ENCODE measurements at places on chromosomes 2 and 18.

- DNase-seq, result no peak
Observed at GRCh38 chr2:120871016-120871635, 135.5 kb downstream of the GLI2 start.

DNA sequence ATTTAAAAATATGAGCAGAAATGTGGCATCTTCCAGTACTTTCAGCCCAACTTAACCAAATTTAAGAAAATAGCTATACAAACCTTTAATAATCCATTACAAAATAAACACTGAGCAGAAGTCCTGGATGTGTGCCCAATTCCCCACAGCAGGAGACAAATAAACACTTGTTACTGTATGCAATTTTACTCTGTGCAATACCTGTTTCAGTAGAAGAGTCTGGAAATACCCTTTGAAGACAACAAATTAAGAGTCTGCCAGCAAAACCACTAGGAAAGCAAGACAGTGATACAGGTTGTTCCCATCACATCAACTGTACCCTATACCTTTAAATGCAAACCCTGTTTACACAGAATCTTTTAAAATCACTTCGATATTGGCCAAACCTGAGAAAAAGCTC is 41.4 kb upstream of the RNU4ATAC start:
- DNase-seq, result peak; percentile 73

DNA sequence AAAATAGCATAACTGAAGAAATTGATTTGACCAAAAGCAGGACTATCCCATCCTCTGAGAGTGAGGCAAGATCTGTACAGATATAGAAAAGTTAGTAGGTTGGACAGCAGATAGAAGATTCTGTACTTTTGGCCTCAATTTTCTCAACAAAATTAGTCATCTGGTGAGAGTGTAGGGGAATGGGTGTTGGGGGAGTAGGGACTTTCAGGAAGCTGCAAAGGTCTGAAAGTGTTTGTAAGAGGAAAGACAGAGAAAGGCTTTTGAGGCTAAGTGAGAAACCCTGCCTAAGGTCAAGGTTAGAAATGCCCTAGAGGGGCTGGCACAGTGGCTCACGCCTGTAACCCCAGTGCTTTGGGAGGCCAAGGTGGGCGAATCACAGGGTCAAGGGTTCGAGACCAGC is 40.3 kb downstream of the DAPL1 start:
- no peak for DNase-seq

GRCh38 chr18:13895505-13896033 is 19.8 kb downstream of the MC2R start:
- no peak for DNase-seq

DNA sequence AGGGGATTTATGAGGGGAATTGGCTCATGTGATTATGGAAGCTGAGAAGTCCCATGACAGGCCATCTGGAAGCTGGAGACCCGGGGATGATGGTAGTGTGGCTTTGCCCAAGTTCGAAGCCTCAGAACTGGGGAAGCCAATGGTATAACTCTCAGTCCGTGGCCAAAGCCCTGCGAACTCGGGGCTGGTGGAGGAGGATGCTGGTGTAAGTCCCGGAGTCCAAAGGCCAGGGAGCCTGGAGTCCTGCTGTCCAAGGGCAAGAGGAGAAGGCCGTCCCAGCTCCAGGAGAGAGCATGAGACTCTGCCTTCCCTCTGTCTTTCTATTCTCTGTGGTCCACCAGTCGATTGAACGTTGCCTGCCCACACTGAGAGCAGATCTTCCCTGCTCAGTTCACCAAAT is 43.2 kb upstream of the CABLES1 start:
- no peak for DNase-seq

GRCh38 chr2:17748745-17749144 is 4.9 kb downstream of the SMC6 start:
- DNase-seq, result no peak

DNA sequence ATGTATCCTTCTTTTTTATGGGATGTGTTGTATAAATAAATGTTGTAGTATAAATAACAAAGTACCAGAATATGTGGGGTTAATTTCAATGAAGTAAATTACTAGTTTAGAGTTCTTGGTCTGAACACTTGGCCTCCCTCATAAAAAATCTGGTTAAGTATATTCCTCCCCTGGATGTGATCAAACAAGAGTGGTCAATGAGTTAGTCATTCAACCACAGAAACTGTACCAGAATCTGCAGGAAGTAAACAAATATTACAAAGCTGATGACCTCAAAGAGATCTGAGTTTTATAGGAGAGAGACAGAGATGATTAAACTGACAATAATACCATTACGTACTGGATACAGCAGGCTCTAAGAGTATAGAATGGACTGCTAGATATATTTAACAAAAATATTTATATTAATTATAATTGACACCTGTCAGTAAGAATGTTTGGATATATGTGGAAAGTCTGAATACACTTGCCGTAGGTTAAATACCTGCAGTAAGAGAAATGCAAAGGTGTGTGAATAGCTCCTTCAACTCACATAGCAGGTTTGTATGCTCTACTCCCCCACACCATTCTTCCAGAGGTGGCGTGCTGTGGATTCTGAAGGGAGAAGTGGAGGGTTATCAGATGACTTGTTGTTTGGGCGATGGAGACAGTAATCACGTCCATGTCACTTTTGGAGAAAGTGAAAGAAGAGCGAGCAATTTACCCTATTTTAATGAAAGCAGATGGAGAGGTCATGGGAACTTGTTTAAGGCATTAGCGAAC is 108.3 kb upstream of the LRATD1 start:
- no peak for DNase-seq

DNA sequence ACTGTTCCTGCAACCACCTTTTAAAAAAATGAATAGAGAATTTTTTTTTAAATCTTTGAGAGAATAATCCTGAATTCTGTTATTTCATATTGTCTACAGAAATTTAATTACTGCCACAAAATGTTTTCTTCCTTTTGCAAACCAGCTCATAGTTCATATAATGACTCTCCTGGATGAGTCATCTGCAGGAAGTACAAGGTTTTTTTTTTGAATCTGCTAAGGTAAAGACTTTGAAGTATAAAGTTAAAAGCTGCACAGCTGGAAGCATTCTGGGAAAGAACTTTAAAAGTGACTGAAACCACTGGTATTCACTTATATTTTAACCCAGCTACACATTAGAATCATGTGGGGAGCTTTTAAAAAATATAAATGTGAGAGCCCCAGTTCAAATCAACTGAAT is 25.4 kb downstream of the SESTD1 start:
- DNase-seq, result no peak

GRCh38 chr2:168849610-168850009 is 40.6 kb downstream of the SPC25 start:
- no peak for DNase-seq

DNA sequence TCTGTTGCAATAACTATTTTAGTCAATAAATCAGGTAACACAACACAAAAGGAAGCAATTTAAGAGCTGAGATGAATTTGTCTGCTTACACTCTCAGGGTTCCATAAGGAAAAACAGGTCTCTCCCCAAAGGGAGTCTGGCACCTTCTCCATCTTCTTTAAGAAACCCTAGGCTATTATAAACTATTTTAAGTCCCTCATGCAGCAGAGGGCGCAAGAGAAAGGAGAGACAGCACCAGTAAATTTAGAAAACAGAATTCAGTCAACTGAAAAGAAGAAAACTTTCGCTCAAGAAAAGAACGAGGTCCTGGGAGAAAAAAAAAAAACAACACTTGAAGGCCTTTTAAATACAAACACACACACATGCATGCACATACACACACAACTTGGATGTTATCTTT is 19.1 kb downstream of the SULT1C4 start:
- DNase-seq, result no peak

GRCh38 chr2:163259489-163259888 is 420.9 kb upstream of the KCNH7 start:
- no peak for DNase-seq

- no peak for DNase-seq
Observed at GRCh38 chr2:213818436-213818835, 534.2 kb downstream of the SPAG16 start.

DNA sequence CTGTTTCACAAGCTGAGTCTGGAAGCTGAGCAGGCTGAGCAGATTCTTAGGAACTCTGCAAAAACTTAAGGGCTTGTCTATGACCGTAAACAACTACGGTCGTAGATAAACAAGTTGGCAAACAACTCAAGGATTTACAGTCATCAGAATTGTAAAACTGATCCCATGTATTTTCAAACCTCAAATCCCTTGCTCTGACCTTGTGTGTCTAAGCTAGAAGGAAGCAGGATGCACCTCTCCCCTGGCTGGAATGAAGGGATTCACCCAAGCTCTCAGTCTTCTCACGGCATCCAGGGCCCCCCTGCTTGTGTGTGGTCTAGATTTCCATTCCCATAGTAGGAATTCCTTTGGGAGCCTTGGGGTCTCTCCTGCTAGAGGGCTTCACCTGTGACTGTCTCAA is 12.4 kb upstream of the IL1RN start:
- DNase-seq, result no peak

- no peak for DNase-seq
Observed at GRCh38 chr2:181937473-181937872, 45.9 kb downstream of the ITPRID2 start.

DNA sequence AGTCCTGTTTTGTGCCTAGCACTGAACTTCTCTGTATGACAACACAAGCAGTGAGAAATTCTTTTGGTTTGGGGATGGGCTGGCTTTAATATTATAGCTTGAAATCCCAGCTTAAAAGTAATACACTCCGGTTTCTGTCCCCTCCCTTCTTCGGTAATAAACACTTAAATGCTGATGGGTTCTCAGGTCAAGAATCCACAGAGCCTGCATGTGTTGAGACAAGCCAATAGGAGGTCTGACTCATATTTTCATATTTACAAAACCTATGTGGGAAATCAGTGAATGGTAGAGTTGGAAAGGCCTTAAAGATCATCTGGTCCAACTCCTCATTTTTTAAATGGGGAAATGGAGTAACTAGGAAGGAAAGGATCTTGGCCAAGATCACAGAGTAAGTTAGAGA is 47.5 kb downstream of the VSNL1 start:
- no peak for DNase-seq

- DNase-seq, result no peak
Observed at GRCh38 chr2:74768401-74768914, 65.5 kb upstream of the HK2 start.

- DNase-seq, result no peak
Observed at GRCh38 chr2:149596471-149596870, 8.9 kb upstream of the MMADHC start.

DNA sequence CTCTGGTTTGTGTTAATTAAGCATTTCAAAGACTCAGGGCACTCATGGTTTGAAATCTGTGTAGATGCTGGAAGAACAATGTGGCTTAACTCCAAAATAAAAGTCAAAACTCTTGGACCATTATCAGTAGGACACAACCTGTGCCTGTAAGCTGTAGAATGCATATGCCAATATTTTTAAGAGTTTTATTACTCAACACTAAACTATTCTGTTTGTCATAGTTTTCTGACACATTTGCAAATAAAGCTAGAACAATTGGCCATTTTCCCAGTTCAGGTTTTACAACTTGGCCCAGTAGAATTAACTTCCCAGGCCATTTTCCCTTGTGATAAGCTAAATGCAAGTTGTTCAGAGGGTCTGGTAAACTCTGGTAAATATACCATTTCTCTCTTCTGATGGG is 713.1 kb downstream of the CBLN2 start:
- DNase-seq, result no peak

DNA sequence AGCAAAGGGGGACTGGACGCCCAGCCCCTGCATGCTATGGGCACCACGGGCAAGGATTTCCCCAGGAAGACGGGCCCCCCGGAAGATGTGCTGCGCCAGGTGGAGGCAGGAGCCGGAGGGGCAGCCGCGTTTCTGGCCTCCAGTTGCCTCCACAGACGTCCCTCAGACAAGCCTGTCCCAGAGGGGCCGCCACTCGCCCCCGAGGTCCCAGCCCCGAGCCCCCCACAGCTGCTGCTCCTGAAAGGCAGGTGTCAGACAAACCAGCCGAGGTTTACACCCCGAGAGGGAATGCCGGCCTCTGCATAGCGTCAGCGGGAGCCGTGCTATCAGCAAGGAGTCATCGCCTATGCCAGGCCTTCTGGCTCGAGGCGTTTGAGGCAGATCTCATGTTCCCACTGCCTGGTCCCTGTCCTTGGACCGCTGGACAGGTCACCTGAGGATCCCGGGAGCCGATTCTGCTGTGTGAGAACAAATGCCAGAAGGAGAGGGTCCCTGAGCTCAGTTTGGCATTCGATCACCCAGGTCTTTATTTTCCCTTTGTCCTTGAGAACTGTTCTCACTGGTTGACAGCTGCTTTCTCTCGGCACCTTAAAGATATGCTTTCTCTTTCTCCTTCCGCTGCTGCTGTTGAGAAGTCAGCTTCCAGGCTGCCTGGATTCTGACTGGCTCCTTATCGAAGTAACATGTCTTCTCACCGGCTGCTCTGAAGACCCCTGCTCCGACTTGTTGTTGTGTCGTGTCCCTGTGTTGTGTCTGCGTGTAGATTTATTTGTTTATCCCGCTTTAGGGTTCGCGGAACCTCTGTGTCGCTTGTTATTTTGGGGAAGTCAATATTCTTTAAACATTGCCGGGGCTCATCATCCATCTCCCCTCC is 20.6 kb downstream of the CROCC2 start:
- no peak for DNase-seq

- DNase-seq, result no peak
Observed at GRCh38 chr18:57624988-57625387, 3.4 kb upstream of the NARS1 start.

GRCh38 chr2:99032786-99033185 is 96.8 kb upstream of the CRACDL start:
- DNase-seq, result no peak

- peak; percentile 23 for DNase-seq
Observed at GRCh38 chr18:57801761-57802212, 1.3 kb downstream of the ATP8B1 start.

DNA sequence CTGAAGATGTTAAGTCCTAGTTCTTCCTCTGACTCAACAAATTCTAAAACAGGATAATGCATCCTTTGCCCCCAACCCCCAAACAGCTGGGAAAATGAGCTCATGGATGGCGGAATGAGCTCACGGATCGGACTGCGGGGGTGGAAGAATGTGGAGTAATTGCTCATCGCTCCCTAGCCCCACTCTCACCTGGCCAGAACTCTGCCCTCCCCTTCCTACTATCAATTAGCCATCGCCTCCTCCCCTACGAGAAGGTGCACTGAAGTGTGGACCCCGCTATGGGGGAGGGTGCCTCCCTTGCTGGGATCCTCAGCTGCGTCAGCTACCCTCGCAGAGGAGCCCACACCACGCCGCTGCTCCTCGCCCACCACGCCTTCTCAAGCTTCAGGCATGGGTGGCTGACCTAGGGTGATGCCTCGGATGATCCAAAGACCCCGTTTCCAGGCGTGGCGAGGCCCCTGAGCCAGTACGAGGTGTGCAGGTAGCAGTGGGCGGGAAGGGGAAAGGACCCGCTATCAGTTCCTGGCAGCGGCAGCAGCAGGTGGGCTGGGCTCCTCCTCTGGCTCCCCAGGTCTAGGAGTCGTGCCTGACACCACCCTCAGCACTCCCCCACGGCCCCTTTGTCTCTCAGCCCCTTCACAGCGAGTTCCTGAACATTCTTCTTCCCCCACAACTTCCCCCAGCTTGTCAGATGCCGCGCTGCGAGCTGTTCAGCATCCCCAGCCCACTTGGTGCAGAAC is 82.1 kb upstream of the POMC start:
- DNase-seq, result no peak

GRCh38 chr18:40652321-40652720 is 1302.7 kb upstream of the PIK3C3 start:
- no peak for DNase-seq
